Retinal pigment epithelial cell (primary cell): ENCODE measurements at places on chromosomes 13 and 19.

DNA sequence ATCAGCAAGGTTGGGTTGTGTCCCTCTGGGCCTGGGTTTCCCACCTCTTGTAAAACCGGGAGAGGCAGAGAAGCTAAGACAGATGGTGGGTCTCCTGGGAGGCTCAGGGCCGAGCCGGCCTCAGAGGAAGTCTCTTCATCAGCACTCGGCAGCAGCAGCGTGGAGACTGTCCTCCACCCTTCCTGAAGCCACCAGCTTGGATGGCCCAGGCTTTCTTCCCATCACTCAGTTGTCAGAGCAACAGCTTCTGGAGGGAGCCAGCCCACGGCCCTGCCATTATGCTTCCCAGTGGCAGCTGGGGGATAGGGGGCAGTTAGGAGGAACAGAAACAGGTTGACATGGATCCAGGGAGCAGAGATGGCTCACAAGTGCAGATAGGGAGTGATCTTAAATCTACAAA, 191.0 kb downstream of the KATNAL1 start:
- no peak for DNase-seq

- DNase-seq: no peak
Observed at GRCh38 chr13:52371736-52372247, 34.2 kb downstream of the THSD1 start.

- DNase-seq: no peak
Observed at GRCh38 chr13:45063261-45063860, 56.9 kb upstream of the GTF2F2 start.

GRCh38 chr13:48478391-48478790, 54.5 kb downstream of the RCBTB2 start:
- no peak for DNase-seq

GRCh38 chr13:55572408-55572807, 1568.3 kb upstream of the PRR20A start:
- DNase-seq: no peak

DNA sequence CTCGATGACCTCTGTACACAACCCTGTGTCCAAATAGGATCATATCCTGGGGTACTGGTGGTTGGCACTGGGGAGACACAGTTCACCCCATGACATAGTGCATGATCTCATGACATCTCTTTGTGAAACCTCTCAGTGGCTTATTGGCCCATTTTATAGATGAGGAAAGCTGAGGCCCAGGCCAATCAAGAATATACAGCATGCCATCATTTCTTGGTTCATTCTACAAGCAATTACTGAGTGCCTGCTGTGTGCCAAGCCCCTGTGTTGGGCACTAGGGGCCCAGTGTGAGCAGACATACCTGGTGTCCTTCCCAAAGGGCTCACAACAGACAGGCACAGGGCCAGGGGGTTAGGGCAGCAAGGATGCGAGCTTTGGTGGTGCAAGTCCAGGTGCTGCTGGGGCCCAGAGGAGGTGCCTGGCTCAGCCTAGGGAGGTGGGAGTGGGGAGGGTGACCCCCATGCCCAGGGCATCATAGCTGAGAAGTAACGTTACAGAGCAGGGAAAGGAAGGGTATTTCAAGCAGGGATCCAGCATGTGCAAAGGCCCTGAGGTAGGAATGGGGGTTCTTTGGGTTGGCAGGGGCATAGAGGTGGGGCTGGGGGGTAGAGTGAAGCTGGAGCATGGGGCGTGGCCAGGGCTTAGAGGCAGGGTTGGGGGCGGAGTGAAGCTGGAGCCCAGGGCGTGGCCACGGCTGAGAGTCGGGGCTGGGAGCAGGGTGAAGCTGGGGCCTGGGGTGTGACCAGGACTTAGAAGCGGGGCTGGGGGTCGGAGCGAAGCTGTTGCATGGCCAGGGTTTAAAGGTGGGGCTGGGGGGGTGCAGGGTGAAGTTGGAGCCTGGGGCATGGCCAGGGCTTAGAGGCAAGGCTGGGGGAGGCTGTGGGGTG, 20.7 kb downstream of the COLGALT1 start:
- no peak for DNase-seq

DNA sequence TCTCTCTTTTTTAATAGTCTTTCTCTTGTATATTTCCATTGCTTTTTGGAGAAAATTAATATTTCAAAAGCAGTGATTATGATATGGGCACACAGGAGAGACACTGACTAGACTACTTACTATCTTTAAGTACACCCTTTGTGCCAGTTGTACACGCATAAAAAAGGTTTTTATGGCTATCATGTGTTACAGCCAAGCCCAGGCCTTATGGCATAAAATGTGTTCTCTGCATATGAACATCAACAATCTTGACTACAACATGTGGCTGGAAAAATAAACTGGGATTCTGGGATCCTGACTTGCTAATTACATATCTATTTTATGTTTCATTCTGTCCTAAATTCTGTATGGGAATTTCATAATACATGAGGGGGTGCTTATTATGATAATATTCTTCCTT, 1401.8 kb downstream of the SLITRK5 start:
- DNase-seq: no peak

- no peak for DNase-seq
Observed at GRCh38 chr19:49499030-49499670, 2.9 kb downstream of the RPS11 start.

- DNase-seq: no peak
Observed at GRCh38 chr19:11165486-11166030, 10.0 kb upstream of the SPC24 start.

- DNase-seq: no peak
Observed at GRCh38 chr19:46977548-46977947, 42.1 kb upstream of the NPAS1 start.

DNA sequence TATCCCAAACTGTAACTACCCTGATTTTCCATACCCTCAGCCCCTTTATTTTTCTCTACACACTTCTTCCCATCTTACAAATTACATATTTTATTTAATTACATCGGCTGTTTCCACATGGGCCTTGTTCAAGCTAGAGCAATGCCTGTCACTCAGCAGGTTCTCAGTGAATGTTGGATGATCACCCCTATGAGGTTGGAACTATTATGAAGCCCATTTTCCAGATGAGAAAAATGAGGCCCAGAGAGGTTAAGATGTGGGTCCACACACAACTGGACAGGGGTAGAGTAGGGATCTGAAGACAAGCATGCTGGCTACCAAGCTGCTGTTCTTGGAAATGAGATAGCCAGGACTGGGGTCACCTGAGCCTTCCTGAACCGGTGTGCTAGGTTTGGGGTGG, 10.0 kb downstream of the MAG start:
- DNase-seq: no peak

DNA sequence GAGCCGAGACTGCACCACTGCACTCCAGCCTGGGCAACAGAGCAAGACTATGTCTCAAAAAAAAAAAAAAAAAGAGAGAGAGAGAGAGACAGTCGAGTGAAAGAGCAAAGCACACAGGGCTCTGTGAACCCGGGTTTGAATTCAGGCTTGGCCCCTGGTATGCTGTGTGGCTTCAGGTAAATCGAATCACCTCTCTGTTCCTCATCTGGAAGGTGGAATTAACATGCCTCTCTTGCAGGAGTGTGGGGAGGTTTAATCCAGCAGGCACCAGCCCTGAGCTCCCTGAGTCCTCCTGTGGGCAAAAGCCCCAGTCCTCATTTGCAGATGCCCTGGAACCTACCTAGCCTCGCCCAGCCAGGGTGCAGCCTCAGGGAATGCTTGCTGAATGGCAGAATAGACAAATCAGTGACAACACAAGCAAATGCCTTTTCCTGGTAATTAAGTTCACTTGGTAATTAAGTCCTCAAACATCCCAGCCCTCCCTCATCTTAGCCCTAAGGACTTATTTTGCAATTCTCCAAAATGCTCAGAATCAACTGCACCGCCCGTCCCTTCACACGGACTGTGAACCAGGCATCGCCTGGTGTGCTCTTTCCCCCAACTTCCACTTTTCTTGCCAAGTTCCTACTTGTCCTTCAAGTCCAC, 4.6 kb upstream of the ZNRF4 start:
- no peak for DNase-seq

DNA sequence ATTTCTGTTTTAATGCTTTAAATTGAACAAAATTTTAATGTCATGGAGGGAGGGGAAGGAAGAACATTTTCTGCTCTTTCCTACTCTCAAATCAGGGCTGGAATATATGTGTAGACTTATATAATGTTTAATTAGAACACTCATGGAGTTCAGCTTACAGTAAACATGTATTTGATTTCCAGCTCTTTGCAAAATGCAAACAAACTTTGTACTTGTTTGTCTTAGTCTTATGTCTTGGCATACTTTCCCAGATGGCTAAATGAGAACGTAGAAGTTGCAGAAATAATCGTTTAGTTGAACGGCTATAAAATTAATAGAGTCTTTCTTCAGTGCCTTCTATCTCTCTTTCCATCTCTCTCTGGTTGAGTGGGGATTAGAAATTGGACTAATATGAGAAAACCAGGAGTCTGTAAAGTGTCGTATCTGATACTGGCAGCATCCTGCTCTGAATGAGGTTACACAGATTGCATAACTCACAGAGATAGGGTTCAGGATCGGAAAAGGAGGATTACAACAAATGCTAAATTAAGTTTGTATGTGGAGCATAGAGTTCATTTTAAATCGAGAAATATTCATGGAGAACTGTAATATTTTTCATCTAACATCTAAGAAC, 82.3 kb downstream of the FGF9 start:
- no peak for DNase-seq

- DNase-seq: no peak
Observed at GRCh38 chr19:9306443-9306842, 3.2 kb downstream of the ZNF699 start.

DNA sequence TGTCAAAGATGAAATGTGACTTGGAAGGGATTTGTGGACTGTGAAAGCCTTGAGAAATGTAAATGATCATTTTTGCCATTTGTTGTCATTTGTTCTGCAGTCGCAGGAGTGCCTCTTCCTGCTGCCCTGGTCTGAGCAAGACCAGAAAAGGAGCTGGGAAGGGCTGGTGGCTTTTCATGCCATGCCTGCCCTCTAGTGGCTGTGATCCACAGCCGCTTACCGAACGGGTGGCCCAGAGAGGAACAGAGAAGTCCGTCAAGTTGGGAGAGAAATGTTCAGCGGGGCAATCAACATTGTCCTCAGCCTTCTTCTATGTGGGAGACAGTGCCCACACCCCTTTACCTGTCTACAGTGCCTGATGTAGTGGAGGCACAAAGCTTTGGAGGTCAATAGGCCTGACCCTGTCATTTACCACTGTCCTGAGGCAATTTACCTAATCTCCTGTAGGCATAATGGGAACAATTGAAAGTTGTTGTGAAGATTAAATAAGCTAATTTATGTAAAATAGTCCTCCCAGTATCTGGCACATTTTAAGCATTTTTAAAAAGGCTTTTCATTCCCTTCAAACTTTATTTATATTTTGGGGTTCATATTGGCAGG, 224.5 kb downstream of the B3GLCT start:
- peak; percentile 18 for DNase-seq

DNA sequence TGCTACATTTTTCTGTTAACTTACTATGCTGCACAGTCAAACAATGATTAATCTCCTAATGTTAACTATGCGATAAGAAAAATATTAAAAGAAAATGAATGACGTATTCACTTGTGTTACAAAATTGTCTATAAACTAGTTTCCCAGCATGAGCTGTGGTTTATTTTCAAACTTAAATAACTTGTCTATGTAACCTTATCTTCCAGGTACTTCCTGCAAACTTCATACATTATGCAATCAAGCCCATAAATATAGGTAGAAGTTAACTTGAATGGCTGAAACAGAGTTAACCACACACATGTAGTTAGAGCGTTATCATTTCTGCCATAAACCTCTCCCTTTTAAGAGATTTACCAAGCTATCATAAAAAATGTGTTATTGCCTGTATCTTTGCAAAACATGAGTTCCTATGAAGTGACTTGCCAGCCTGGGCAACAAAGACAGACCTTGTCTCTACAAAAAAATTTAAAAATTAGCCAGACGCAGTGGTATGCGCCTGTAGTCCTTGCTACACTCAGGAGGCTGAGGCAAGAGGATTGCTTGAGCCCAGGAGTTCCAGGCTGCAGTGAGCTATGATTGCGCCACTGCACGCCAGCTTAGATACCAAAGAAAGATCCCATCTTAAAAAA, 17.7 kb upstream of the KLF5 start:
- DNase-seq: no peak

GRCh38 chr13:48874165-48874564, 101.5 kb upstream of the FNDC3A start:
- no peak for DNase-seq

- DNase-seq: no peak
Observed at GRCh38 chr19:50947123-50947522, 5.7 kb downstream of the KLK5 start.

GRCh38 chr13:34628209-34628682, 313.8 kb upstream of the NBEA start:
- DNase-seq: no peak
